ENCODE measurements at places on chromosomes 11 and 22.

GRCh38 chr11:57471496-57471895, 11.2 kb downstream of the RTN4RL2 start:
- DNase-seq = no peak

- no peak for DNase-seq
Measured at GRCh38 chr11:64035576-64035975, at the start of gene FLRT1. Gene FLRT1 (plus strand): TSS chr11:64035931. CDS start chr11:64116268, 80,337 bp downstream.

DNA sequence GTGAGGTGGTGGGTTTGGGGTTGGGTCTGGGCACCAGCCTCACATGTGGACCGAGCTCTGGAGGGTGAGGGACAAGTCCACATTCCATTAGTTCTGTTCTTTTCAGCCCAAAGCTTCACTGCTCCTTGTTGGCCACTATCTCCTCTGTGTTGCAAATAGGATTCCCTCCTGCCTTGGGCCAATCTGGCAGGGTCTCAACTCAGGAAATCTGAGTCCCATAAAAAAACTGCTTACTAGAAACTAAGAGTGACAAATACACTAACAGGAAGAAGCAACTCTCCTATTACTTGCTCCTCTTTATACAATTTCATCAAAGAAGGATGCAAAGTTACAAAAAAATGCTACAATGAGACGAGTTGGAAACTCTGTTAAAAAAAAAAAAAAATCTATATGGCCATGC, 66.2 kb upstream of the CSNK1E start:
- DNase-seq = no peak

DNA sequence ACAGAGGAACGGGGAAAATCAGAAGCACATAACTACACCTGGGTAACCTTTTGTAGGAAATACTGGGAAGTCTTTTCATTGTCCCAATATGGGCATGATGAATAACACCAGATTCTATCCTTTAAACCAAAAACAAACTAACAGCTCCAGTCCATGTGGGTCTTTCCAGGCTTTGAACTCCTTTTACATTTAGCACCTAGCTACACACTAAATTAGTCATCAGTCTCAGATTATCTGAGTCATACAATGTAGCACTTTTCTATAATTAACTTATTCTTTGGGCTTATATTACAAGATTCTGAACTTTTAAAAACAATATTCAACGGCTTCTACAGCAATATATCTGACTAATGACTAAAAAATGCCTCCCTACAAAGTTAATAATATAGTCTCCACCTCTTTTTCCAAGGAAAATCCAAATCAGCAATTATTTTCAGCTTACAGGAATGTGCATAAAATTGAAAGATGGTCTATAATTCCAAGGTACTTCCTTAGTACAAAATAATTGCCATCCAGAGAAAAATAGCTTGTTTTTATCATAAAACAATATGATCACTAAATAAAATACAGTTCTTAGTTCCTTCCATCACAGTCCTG, 26.3 kb downstream of the STK33 start:
- DNase-seq = no peak

DNA sequence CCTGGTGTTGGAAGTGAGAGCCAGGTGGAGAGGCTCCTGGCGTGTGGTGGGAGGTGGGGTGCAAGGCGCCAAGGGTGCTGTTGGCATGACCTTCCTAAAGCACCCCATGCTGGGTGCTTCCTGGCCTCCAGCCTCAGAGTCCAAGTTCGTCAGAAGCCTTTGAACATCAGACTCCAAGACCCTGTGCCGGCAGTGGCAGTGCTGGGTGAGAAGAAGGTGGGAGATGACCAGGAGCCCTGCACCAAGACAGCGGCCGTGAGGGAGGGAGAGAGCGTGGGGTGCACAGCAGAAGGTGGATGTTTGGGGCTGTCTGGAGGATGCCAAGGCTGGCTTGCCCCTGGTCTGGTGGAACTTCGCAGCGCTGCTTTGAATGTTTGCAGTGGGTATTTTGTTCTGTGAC, 29.7 kb upstream of the PARVB start:
- DNase-seq = no peak

DNA sequence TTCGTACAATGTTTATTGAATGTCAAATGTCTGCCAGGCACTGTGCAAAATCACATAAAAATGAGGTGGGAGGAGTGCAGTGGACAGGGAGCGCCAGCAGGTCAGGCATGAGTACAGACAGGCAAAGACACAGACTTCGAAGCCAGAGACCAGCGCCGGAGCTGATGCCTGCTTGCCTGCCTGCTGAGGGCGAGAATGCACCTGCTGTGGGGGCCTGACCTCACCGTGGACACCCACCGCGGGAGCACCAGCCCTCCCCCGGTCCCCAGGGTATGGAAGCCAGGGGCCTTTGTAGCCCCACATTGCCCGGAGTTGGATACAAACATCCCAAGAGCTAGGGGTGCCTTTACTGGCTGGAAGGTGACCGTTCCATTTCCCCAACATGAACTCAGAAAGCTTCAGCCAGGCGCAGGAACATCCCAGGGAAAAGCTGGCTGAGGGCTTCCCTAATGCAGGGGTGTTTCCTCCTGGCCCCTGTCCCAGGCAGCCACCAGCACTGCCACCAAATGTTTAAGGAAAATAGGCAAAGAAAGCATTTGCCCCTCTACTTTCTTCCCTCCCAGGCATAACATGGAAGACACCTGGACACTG, 17.9 kb downstream of the IFITM10 start:
- no peak for DNase-seq

DNA sequence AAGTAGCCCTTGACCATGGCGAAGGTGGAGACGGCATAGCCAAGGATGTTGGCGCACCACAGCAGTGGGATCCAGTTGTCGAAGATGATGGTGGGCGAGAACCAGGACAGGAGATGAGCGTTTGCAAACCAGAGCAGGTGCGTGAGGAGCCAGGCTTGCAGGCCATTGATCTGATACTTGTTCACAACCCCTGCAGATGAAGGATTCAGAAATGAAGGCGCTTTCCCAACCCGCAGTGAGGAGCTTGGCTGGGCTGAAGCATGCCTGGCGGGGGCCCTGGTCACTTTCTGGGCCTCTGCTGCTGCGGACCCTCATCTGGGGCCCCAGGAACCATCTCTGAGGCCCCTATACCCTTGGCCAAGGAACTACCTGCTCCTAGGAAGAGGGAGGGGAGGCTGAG, 6.9 kb downstream of the DHCR7 start:
- no peak for DNase-seq

GRCh38 chr11:26987731-26988130, 6.2 kb upstream of the FIBIN start:
- DNase-seq = no peak

GRCh38 chr11:63915961-63916836, 765 bp downstream of the RCOR2 start:
- peak; percentile 98 for DNase-seq

- no peak for DNase-seq
Measured at GRCh38 chr11:123683428-123684170, 29.2 kb upstream of the SCN3B start.

- no peak for DNase-seq
Measured at GRCh38 chr11:99019696-99020095, 1.1 kb upstream of the CNTN5 start.

- no peak for DNase-seq
Measured at GRCh38 chr11:36012979-36013378, 69.1 kb downstream of the LDLRAD3 start.

DNA sequence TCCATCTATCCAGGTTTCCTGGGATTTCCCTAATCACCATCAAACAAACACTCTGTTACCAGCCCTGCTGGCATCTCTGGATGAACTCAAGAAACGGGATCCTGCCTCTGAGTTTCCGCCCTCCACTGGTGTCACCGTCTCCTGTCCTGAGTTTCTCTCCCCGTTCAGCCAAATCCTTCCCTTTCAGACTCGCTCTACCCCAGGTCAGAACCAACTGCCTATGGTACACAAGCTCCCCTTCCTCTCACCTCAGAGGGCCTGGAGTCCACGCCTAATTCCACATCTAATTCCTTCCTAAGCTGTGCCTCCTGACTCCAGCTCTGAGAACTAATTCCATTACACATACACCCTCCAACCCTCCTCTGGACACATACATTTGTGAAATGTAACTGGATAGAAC, 96.1 kb downstream of the SHANK2 start:
- no peak for DNase-seq

- DNase-seq = no peak
Measured at GRCh38 chr11:3783611-3784010, 13.7 kb downstream of the NUP98 start.

DNA sequence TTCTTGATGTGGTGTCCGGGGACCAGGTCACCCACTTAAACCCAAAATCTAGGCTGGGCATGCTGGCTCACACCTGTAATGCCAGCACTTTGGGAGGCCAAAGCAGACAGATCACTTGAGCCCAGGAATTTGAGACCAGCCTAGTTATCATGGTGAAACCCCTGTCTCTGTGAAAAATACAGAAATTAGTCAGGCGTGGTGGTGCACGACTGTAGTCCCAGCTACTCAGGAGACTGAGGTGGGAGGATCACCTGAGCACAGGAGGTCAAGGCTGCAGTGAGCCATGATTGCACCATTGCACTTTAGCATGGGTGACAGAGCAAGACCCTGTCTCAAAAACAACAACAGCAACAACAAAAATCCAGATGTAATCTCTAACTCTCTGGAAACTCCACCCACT, 30.3 kb upstream of the FJX1 start:
- no peak for DNase-seq
